Bronchial smooth muscle cell (primary cell): ENCODE measurements at places on chromosomes 13 and 19. TPM values are rescaled to one million over a fixed set of nuclear protein-coding genes. Genes with fewer than 3 reads are reported as not detected.

The ZNF468 gene
- 14.0 and 19.4 TPM in 2 replicates for total RNA-seq

The OXGR1 gene
- total RNA-seq = not detected in 2 replicates

The RASL11A gene
- 35.0 and 59.2 TPM in 2 replicates for total RNA-seq

The DAND5 gene
- total RNA-seq = not detected in 2 replicates
